ENCODE measurements at places on chromosomes 4 and X. TPM values are rescaled to one million over a fixed set of nuclear protein-coding genes. Genes with fewer than 3 reads are reported as not detected.
A peak's percentile ranks its signal among the peaks of the same experiment; 100 is the strongest.

- no peak overlapping the region for H3K4me3 ChIP-seq
- H3K27ac ChIP-seq = no peak overlapping the region
- H3K4me1 ChIP-seq = no peaks in the 10 kb centered on the region
- H3K36me3 ChIP-seq = no peaks in the 10 kb centered on the region
These were observed 64.1 kb downstream of the ALPK1 start for GRCh38 chr4:112361181-112361791.

DNA sequence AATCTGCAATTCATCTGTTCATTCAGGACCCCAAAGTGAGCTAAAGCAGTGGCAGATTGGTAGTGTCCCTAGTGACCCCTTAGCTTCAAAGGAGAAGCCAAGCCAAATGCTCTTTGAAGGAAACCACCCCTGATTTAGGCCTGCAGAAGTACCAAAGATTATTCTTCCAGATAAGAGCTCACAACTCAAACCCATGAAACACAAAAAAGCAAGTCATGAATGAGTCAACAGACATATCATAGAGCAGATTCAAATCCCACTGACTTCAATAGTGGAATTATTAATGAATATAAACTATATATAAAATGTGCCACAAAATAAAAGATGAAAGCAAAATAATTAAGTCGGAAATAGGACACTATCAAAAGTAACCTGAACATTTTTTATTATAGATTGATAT, 197.6 kb downstream of the SCFD2 start:
- no peaks in the 10 kb centered on the region for H3K4me1 ChIP-seq
- H3K36me3 ChIP-seq = no peaks in the 10 kb centered on the region
- H3K27me3 ChIP-seq = no peaks in the 10 kb centered on the region
- no peak overlapping the region for H3K4me3 ChIP-seq

Gene KIF4A
- 6.3 TPM for total RNA-seq

Gene CXorf65
- not detected for total RNA-seq

- no peaks in the 10 kb centered on the region for H3K27me3 ChIP-seq
- DNase-seq = peak; percentile 81
- H3K4me1 ChIP-seq = no peaks in the 10 kb centered on the region
- H3K27ac ChIP-seq = no peak within 1 kb of the TSS
- H3K4me3 ChIP-seq = peak within 1 kb of the TSS; percentile 57
These were observed at the start of the genes DNAAF6 and NUP62CL for GRCh38 chrX:107205770-107206696. TSS of gene DNAAF6 (plus strand) at chrX:107206611. CDS start at chrX:107212876, 6,265 bp downstream. TSS of gene NUP62CL (minus strand) at chrX:107206433. CDS start at chrX:107175146, 31,287 bp downstream.

GRCh38 chrX:112341598-112341997, 259.0 kb upstream of the TRPC5 start:
- no peaks in the 10 kb centered on the region for H3K36me3 ChIP-seq
- no peak overlapping the region for H3K4me3 ChIP-seq
- no peak overlapping the region for H3K27ac ChIP-seq
- no peaks in the 10 kb centered on the region for H3K4me1 ChIP-seq

GRCh38 chrX:6313356-6313755, 84.7 kb upstream of the NLGN4X start:
- H3K4me3 ChIP-seq = no peak overlapping the region
- no peaks in the 10 kb centered on the region for H3K36me3 ChIP-seq
- H3K27ac ChIP-seq = no peak overlapping the region
- no peak for DNase-seq
- no peaks in the 10 kb centered on the region for H3K4me1 ChIP-seq
- H3K27me3 ChIP-seq = no peaks in the 10 kb centered on the region

Gene CHRNA9
- not detected for total RNA-seq

GRCh38 chr4:87844452-87844851, 11.7 kb downstream of the MEPE start:
- no peaks in the 10 kb centered on the region for H3K27me3 ChIP-seq
- no peak overlapping the region for H3K27ac ChIP-seq
- H3K36me3 ChIP-seq = no peaks in the 10 kb centered on the region
- no peak overlapping the region for H3K4me3 ChIP-seq
- no peak for DNase-seq

DNA sequence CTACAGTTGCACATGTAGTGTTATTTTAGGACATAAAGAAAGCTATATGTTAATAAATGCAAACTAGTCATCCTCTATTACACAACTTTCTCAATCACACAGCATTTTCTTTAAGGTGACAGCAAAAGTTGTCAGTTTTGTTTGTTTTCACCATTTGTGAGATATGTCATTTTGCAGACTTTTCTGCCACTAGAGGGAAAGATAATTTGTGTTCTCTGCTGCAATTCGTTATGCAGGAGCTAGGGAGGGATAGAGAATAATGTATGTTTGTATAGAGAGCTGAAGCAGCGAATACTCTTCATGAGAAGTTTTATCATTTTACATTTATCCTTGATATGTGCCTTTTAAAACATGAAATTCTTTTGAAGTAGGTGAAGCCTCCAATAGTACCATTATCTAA, 670.6 kb upstream of the ATOH1 start:
- H3K27ac ChIP-seq = no peak overlapping the region
- DNase-seq = no peak

Gene ZNF630
- total RNA-seq = 20.6 TPM

DNA sequence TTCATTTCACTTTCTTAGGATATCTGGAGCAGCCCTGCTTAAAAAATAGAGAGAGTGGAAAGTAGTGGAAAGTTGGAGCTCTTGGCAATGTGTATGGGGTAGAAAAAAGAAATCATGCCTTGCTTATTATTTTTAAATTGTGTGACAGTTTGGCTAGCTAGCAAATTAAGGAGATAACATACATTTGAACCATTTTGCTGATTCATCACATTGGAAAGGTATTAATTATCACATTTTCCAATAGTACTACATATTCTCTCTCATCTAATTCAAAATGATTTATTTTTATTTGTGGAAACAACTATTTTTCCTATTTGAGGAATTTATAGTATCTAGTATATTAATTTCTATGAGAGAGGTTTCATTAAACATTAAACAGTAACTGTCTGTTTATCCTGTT, 280.4 kb downstream of the KLHL4 start:
- no peak overlapping the region for H3K4me3 ChIP-seq
- no peaks in the 10 kb centered on the region for H3K36me3 ChIP-seq
- no peak for DNase-seq
- no peak overlapping the region for H3K27ac ChIP-seq
- H3K27me3 ChIP-seq = no peaks in the 10 kb centered on the region
- no peaks in the 10 kb centered on the region for H3K4me1 ChIP-seq

DNA sequence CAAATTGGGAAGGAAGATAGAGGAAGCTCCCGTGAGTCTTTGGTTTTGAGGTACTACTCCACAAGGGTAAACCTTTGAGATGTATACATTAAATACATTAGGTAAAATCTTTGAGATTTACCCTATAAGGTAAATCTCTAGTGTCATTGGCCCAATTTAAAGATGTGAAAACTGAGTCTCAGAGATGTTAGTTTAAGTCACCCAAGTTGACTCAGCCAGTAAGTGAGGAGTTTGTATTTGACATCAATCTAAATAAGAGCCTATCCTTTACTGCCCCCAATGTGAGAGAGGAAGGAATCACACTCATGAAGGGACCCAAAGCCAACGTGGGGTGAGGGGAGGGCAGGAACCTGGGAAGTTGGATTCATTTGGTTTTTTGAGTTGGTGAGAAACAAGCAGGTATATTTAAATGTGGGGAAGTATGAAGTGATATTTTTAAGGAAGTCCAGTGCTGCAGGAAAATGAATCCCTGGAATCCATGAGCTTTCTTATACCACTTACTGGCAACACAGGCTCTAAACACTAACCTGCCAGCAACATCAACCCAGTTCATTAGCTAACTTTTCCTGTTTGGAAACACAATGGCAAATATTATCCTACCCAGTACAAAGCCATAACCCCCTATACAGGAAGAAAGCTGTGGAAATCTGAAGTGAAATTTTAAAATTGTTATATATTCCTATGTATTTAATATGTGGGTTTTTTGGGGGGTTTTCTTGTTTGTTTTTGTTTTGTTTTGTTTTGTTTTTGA, 55.3 kb downstream of the PALLD start:
- H3K27ac ChIP-seq = no peak overlapping the region
- H3K27me3 ChIP-seq = no peaks in the 10 kb centered on the region
- no peak for DNase-seq

Gene EDA
- 1.3 TPM for total RNA-seq

- DNase-seq = no peak
- H3K36me3 ChIP-seq = no peaks in the 10 kb centered on the region
- no peak overlapping the region for H3K4me3 ChIP-seq
These were observed 200.2 kb downstream of the HS3ST1 start for GRCh38 chr4:11228530-11228929.

GRCh38 chrX:43627147-43627546, 29.0 kb upstream of the MAOA start:
- H3K27me3 ChIP-seq = no peaks in the 10 kb centered on the region
- no peaks in the 10 kb centered on the region for H3K36me3 ChIP-seq
- no peak overlapping the region for H3K4me3 ChIP-seq
- H3K27ac ChIP-seq = no peak overlapping the region

- no peak overlapping the region for H3K4me3 ChIP-seq
- H3K27me3 ChIP-seq = no peaks in the 10 kb centered on the region
- no peak for DNase-seq
- no peaks in the 10 kb centered on the region for H3K4me1 ChIP-seq
- no peaks in the 10 kb centered on the region for H3K36me3 ChIP-seq
- H3K27ac ChIP-seq = no peak overlapping the region
These were observed 127.9 kb upstream of the NHS start for GRCh38 chrX:17247144-17247543.

DNA sequence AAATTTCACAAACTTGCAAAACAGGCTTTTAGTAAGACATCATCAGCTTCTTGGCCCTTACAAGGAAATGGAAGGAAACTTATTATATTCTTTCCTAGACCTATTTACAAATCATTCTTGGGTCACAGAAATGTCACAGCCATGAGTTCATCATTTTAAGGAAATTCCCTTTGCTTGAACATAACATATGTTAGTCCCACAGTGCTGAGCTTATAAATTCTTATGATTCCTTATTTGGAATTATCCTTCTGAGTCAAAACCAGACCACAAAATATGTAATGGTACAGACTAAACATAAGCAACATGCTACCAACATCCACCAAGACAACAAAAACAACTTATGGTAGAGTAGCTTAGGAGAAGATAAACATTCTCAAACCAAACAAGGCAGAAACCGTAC, 236.9 kb upstream of the CTSO start:
- no peak overlapping the region for H3K4me3 ChIP-seq
- no peak for DNase-seq

DNA sequence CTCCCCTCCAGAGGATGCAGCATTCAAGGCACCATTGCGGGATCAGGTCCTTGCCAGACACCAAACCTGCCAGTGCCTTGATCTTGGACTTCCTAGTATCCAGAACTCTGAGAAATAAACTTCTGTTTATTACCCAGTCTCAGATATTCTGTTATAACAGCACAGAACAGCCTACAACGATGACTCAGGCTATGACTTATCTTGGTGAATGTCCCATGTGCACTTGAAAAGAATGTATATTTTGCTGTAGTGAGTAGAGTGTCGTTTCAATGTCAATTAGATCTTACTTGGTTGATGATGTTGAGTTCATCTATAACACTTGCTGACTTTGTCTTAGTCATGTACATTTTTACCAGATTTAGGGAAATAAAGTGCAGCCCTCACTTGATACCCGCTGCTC, 34.5 kb upstream of the PGRMC1 start:
- no peak for DNase-seq
- H3K4me3 ChIP-seq = no peak overlapping the region
- H3K27ac ChIP-seq = no peak overlapping the region

DNA sequence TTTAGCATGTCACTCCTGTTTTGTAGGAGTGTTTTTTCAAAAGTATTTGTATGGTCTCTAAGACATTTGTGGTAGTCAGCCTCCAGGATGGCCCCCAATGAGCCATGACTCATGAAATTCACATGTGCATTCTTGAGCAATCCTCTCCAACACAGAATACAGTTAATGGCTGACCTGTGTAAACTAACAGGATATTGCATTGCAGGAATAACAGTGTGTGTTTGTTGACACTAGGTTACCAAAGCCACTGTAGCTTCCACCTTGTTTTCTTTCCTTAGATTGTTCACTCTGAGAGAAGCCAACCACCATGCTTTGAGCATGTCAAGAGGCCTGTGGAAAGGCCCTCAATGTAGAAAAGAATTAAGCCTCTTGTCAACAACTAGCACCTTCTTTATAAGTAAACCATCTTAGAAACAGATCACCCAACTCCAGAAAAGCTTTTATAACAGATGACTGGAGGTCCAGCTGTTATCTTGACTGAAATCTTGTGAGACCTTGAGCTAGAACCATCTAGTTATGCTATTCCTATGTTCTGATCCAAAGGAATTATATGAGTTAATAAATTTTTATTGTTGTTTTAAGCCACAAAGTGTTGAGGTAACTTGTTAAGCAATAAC, 28.5 kb downstream of the TBCK start:
- H3K4me1 ChIP-seq = no peaks in the 10 kb centered on the region
- no peak overlapping the region for H3K27ac ChIP-seq
- no peak overlapping the region for H3K4me3 ChIP-seq
- H3K36me3 ChIP-seq = no peaks in the 10 kb centered on the region

- no peaks in the 10 kb centered on the region for H3K36me3 ChIP-seq
- DNase-seq = no peak
- H3K27ac ChIP-seq = no peak overlapping the region
- H3K4me3 ChIP-seq = no peak overlapping the region
- H3K4me1 ChIP-seq = no peaks in the 10 kb centered on the region
- no peaks in the 10 kb centered on the region for H3K27me3 ChIP-seq
These were observed 1341.7 kb downstream of the PCDH7 start for GRCh38 chr4:32061916-32062315.

Gene HERC5
- 2.8 TPM for total RNA-seq

GRCh38 chrX:153828723-153829548, 1.4 kb downstream of the PDZD4 start:
- no peaks in the 10 kb centered on the region for H3K36me3 ChIP-seq
- no peaks in the 10 kb centered on the region for H3K27me3 ChIP-seq
- DNase-seq = no peak
- H3K4me3 ChIP-seq = peak overlapping the region; percentile 51

DNA sequence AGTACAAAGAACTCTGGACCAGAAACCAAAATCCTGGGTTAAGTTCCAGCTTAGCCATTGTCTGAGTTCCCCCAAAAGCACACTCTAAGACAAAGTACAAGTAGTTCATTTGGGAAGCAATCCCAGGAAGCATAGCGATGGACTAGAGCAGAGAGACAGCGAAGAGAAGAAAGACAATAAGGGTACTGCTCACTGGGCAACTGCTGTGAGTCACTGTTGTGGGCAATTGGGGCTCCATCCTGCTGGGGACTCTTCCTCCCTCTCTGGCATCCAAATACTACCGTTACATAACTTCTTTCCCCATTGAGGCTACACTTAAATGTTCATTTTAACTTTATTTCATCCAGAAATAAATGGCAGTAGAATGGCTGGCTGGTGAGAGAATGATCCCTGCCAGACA, 14.1 kb downstream of the SRPX start:
- H3K27ac ChIP-seq = no peak overlapping the region
- H3K4me1 ChIP-seq = no peaks in the 10 kb centered on the region
- no peaks in the 10 kb centered on the region for H3K27me3 ChIP-seq
- DNase-seq = no peak

DNA sequence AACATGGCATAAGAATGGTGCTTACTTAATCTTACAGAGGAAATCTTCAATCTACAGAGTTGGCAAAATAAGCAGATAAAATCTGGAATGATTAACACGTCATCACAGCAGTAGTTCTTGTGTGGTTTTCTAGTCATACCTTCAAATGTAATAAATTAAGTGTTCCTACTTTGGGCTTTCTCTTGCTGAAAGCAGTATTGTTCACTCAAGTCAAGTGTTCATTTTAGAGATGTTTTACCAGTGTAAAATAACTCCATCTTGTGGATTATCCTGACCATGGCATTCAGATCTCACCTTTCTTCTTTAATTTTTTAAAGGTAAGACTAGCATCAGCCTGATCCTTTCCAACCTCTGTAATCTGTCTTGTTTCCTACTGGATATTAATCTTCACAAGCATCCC, 72.9 kb downstream of the ADAMTS3 start:
- no peak overlapping the region for H3K27ac ChIP-seq
- DNase-seq = no peak
- no peak overlapping the region for H3K4me3 ChIP-seq
- H3K27me3 ChIP-seq = no peaks in the 10 kb centered on the region
- no peaks in the 10 kb centered on the region for H3K4me1 ChIP-seq

Gene TREX2
- 3.0 TPM for total RNA-seq

Gene ASMT
- total RNA-seq = not detected
